ENCODE measurements at places on chromosomes 5 and 9.
A peak's percentile ranks its signal among the peaks of the same experiment; 100 is the strongest.

DNA sequence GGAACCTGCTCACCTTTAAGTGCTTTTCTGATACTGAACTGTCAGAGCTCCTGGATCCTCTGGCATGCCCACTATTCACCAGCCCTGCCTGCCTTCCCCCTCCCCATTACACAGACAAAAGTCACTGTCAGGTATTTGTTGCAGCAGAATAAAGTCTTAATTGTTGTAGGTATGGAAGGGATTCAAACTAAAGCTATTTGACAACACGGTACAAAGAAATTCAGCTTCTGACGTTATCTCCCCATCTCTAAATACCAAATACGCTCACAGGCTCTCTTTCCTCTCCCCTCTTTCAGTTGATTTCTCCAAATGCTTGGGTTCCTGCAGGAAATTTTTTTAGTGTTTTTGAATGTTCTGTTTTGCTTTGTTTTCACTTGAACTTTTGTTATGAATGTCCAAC, 9.3 kb upstream of the TGFBR1 start:
- no peak for ATAC-seq

GRCh38 chr9:126919193-126919592, 4.6 kb downstream of the RALGPS1 start:
- no peak for ATAC-seq

- no peak for ATAC-seq
Measured at GRCh38 chr5:52694648-52695047, 93.1 kb upstream of the ITGA1 start.

DNA sequence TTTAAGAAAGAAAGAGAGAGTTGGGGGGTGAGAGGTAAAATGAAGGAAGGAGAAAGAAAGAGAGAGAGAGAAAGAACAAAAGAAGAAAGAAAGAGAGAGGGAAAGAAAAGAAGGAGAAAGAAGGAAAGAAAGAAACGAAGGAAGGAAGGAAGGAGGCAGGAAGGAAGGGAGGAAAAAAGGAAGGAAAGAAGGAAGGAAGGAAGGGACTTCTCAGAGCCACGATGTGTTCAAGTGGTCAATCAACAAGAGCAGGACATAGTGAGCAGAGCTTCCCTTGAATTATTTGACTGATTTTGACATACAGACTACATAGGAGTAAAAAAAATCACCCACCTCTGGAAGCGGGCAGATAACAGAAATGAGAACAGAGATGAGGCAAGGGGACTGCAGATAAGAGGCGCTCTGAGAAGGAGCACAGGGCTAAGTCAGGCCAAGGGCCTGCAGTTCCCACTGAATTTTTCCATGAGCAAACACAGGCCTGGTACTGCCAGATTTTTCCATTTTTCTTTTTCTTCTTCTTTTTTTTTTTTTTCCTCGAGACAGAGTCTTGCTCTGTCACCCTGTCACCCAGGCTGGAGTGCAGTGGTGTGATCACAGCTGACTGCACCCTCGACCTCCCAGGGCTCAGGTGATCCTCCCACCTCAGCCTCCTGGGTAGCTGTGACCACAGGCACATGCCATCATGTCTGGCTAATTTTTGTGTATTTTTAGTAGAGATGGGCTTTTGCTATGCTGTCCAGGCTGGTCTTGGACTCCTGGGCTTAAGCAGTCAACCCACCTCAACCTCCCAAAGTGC, 77.7 kb upstream of the IL17B start:
- ATAC-seq: no peak

GRCh38 chr9:99819123-99819855, 2.4 kb upstream of the NR4A3 start:
- ATAC-seq: peak; percentile 48

DNA sequence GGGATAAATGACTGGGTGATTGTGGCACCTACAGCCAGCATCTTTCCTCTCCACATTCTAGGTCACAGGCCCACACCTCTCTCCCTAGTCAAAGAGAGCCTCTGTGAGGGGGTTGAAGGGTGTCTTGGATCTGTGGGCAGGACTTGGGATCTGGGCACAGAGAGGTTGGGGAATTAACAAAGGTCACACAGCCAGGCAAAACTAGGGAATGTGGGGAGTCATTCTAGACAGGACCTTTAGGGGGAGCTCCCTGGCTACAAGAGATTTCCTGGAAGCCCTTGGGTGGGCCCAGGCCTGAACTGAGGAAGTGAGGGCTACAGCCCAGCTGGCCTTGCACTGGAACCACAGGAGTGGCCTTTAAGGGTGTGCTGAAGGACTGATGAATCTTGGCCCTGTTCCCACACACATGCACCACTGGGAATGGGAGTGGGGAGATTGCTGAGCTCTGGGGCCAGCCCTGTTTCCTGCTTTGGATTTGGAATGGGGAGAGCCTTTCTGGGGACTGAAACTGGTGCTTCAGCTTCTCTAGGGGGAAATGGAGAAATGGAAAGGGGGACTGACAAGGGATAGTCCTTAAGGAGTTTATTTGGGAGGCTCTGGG, 12.4 kb upstream of the CXXC5 start:
- peak; percentile 36 for ATAC-seq

GRCh38 chr9:96419691-96419969, 1.5 kb upstream of the ZNF367 start:
- ATAC-seq: no peak

DNA sequence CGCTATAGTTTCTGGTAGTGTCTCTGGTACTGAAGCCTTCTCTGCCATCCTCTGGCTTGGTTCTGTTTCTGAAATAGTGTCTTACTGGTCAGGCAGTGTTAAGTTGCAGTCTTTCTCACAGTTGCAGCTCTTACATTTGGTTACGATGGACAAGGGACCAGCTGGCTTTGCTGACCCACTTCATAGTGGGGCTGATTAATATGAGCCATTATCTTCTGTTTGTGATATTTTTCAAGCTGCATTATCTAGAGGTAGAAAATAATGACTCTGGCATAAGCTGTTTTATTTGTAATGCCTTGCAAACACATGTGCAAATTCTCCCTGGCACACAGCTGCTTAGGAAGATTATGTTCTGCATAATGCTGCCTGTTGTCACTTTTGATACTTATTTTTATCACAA, 199.1 kb downstream of the KDM4C start:
- ATAC-seq: no peak

GRCh38 chr5:42992088-42992879, 47.8 kb downstream of the ANXA2R start:
- peak; percentile 38 for ATAC-seq

DNA sequence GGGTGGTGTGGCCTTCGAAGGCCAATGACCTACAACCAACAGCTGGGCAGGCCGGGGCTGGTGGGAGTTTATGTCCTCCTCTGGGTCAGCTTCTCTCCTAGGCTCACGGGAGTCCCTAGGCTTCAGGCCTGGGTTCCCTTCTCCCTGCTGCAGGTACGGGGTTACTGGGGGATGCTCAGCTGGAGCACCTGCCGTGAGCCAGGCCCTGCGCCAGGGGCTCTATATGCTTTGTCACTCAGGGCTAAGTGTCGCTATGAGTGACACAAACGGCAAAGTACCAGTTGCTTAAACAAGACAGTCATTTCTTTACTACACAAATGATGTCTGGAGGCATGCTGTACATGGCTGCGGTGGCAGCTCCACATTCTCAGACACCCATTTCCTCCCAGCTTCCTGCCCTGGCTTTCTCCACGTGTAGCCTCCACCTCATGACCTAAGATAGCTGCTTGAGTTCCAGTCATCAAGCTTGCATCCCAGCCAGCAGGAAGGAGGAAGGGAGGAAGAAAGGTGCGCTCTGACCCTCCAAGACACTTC, 22.5 kb upstream of the NINJ1 start:
- no peak for ATAC-seq

GRCh38 chr9:31372799-31373587, 1011.5 kb upstream of the ACO1 start:
- ATAC-seq: no peak

DNA sequence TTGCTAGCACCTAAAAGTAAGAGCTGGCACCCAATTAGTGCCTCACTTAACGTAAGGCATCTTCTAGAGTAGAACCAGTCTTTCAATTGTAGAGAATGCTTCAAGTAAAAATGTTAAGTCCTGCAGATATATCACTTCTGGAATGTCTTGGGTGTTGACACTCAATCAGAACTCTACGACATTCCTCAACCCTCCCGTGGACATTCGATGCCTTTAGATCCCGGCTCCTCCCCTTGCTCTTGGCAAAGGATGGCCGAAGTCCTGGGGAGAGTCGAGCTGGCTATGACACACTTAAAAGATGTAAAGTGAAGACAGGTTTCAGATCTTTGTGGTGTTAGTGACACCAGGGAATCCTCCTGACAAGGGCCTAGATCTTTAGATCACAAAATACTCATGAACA, 87.5 kb upstream of the ERCC6L2 start:
- ATAC-seq: no peak

DNA sequence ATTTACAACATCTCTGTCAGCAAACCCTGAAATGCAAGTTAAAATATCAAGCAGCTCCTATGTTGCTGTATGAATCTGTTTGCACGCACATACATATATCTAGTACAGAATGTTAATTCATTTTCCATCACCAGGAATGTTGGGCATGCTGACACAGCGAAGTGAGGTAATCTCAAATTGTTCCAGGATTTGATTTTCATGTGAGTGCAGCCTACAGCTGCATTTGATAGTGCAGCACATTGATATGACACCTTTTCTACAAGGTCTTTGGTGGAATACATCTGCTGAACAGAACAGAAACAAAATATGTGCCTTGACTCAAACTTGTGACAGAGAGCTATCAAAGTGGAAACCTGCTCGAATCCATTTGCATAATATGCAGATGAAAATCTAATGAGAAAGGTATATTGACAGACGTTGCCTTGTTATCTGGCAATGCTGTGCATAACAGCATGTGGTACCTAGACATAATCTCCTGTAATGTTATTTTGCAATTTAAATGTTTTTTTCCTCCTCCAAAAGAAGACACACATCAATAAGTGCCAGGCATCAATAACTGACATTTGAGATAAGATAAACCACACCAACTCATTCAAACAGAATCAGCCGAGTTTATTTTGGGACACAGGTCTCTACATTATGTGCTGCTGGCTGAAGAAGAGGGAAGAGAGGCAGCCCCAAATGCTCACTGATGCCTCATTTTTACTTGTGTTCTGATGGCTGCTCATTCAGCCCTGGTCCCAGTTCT, 512.2 kb downstream of the ZNF608 start:
- no peak for ATAC-seq

DNA sequence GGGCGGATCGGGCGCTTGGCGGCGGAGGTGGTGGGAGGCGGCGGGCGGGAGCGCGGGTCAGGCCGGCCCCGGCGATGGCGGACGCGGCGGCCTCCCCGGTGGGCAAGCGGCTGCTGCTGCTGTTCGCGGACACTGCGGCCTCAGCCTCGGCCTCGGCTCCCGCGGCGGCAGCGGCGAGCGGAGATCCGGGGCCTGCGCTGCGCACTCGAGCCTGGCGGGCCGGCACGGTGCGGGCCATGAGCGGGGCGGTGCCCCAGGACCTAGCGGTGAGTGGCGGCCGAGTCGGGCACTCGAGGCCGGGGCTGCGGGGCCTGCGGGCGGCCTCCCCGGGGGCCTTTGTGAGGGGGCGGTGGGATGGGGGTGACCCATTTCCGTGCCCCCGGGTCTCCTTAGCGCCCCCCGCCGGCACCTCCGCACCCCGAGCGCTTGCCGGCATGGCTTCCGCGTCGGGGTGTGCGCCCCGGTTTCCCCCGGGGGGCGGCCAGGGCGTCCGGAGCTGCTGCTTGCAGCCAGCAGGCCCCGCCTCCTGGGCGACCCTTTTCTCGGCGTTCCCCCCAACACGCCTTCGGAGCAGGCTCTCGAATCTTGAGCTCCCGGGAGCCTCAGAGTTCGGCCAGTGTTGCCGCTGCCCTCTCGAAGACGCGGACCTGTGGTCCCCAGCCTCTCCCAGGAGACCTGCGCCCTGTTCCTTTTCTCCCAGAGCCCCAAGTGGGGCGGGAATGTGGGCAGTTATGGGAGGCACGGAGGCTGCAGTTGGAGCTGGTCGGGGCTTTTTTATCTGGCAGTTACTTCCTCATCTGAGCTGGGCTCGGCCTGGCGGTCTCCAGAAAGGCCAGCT, 456 bp downstream of the KDM3B start:
- peak; percentile 66 for ATAC-seq

DNA sequence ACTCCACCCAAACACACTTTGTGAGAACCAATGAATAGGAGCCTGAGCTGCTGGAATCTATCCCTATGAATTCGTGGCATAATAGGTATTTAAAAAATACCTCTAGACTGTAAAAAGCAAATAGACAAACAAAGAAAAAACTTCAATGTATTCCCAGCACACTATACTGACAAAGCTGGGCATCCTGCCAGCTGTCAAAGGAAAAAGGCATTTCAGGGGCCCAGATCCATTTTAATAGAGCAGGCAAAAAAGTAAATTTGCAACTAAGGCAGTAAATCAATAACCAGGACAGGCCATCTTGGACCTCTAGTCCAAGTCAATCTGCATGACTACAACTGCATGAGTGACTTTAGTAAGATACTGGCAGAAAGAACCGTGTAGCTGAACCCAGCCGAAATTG, 25.6 kb upstream of the LARP1 start:
- ATAC-seq: no peak

- ATAC-seq: no peak
Measured at GRCh38 chr5:122401976-122402725, 90.1 kb downstream of the SNCAIP start.

DNA sequence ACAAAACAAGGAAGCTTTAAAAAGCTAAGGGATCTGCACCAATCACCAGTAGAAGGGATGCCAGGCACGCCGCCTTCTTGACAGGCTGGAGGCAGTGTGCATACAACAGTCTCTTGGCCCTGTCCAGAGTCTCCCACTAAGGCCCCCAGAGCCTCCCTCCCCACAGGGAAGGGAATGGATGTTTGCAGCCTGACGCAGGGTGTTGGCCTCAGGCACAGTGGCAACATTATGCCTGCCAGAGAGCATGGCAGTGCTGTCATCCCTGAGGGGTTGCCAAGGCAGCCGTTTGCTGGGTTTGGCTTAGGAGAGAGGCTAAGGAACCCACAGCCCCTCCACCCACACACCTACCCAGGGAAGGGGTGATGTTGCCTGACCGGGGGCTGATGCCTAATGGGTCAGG, 4.8 kb downstream of the HBEGF start:
- ATAC-seq: no peak

DNA sequence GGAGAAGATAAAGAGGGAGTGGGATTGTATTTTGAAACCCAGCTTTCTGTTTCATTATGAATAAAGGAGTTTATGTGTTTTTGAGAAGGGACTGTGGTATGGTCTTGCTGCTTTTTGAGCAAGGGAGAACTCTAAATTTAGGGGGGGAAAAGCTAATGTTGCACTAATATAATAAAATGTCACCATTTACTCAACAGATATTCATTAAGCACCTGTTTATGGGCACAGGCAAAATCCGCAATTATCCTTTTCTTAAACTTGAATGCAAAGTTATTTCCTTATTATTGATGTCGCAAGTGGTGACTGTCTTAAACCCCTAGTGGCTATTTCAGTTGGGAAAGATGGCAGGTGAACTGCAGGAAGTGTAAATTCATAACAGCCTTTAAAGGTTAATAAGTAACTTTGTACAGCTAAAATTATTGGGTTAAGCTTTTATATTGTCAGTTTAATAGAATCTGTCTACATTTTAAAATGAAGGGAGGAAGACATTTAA, 1.5 kb downstream of the CDC42SE2 start:
- ATAC-seq: no peak

GRCh38 chr9:76911971-76912370, 6.1 kb upstream of the PRUNE2 start:
- ATAC-seq: no peak

- no peak for ATAC-seq
Measured at GRCh38 chr9:35933550-35934067, 24.3 kb downstream of the SPAAR start.
